ENCODE measurements at places on chromosomes 11 and 22.

- DNase-seq = no peak
Measured at GRCh38 chr22:22974795-22975580, 87.4 kb downstream of the IGLL5 start.

DNA sequence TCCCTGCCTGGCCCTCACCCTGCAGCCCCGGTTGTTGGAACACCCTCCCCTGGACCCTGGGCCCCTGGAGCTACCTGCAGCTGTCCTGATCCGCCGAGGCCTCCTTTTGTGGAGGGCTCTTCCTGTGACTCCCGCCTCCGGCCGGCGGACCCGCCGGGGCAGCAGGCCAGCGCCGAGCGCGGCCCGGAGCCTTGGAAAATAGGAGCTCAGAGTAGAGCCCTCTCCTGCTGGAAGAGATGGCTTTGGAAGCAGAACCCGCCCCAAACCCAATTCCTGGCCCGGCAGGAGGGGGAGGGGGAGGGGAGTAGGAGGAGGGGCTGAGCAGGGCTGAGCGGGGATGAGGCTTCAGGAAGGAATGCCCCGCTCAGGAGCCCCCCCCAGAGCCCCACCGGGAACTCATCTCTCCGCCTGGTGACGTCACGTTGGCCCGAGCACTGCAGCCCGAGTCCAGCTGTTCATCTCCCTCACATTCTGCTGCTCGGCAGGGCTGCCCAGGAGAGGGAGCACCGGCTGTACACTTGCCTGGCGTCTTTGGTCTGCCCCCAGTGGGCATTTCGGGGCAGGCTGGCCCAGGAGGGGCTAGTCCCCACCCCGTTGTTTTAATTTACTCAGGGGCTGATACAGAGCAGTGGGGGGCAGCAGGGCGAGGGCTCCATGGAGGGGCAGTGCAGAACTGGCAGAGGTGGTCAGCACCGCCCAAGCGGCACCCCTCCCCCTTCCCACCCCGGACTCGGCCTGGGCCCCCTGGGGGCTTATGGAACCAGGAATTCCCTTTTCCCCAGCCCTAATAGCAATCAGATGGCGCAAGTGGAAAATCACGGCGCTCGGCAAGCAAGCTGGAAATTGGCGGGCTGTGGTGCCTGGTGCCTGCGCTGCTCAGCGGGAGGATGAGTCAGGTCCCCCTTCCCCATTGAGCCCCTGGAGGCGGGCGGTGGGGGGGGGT is at the start of gene MRGPRF:
Gene MRGPRF (minus strand): TSS at position 238 of the 943 bp plus-strand sequence. CDS start 3,345 bp downstream, outside the sequence.
- peak; percentile 93 for DNase-seq

GRCh38 chr22:25205847-25206246 is 6.2 kb downstream of the CRYBB3 start:
- DNase-seq = no peak

DNA sequence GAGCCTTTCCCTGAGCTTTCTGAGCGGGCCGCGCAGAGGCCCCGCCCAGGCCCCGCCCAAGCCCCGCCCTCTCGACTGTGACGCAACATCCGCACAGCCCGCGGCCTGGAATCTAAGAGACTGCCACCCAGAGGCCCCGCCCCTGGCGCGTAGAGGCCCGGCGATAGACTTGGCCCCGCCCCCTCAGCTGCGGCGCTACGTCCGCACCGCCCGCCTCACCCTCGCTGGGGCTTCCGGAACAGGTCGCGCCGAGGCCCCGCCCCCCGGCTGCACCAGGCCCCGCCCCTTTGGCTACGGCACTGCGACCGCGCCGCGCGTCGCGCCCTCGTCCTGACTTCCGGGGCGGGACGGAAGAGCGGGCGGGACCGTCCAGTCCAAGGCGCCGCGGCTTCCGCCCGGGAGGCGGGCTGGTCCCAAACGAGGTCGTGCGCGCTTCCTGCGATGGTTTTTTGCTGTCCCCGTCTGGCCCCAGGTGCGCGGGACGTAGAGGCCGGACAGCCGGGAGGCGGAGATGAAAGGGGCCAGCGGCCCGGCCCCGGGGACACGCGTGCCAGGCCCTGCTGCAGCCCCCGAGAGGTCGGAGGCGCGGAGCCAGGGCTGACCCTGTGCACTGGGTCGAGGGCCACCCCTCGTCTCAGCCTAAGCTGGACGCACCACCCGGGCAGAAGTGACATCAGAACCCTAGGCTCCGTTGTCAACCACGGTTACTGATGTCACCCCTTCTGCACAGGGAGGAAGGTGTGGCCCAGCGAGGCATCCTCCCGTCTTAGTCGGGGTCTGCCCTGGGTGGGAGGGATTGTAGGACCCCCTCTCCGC is 59.0 kb upstream of the WNT7B start:
- DNase-seq = peak; percentile 99

DNA sequence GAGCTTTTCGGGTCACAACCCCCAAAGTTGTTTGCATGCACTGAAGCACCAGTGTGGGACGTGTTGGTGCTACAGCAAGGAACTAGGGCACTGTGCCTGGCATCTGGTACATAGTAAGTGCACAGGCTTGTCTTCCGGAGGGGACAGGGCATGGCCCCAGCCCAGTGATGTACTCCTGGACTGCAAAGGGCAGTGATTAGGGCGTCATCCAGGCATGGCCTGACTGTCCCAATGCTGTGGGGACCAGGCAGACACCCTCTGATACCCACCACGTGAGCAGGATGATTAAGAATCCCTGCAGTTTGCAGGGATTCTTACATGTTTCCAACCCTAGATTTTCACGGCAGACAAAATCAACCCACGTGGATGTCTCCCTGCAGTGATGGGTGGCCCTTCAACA is 50.0 kb upstream of the RFPL3 start:
- no peak for DNase-seq

DNA sequence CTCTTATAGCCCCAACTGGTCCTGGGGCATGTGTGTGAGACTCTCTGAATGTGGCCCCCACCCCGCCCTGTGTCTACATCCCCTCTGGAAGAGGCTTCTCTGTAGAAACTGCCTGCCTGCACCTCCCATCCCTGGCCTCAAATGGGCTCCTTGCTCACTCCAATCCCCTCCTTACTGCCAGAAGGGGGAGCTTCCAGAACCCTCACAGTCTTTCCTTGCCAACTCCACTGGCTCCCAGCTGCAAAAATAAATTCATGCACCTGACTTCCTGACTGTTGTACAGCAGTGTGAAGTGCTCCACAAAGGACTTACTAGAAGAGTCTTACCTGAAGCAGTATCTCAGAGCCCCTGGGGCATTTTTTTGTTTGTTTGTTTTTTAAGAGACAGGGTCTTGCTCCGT is 15.2 kb upstream of the SERPIND1 start:
- no peak for DNase-seq

DNA sequence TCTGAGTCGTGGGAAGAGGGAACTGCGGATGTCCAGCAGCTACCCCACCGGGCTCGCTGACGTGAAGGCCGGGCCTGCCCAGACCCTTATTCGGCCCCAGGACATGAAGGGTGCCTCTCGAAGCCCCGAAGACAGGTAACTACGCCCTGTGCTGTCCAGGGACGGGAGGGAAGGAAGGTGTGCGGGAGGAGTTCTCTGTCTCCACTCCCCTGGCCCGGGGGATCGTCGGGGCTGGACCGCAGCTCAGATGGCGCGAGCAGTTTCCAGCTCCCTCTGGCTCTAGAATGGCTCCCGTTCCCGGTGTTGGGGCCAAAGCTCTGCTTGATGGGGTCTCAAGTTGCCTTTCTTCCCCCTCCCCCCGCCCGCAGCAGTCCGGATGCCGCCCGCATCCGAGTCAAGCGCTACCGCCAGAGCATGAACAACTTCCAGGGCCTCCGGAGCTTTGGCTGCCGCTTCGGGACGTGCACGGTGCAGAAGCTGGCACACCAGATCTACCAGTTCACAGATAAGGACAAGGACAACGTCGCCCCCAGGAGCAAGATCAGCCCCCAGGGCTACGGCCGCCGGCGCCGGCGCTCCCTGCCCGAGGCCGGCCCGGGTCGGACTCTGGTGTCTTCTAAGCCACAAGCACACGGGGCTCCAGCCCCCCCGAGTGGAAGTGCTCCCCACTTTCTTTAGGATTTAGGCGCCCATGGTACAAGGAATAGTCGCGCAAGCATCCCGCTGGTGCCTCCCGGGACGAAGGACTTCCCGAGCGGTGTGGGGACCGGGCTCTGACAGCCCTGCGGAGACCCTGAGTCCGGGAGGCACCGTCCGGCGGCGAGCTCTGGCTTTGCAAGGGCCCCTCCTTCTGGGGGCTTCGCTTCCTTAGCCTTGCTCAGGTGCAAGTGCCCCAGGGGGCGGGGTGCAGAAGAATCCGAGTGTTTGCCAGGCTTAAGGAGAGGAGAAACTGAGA is 1.4 kb downstream of the ADM start:
- DNase-seq = peak; percentile 49

DNA sequence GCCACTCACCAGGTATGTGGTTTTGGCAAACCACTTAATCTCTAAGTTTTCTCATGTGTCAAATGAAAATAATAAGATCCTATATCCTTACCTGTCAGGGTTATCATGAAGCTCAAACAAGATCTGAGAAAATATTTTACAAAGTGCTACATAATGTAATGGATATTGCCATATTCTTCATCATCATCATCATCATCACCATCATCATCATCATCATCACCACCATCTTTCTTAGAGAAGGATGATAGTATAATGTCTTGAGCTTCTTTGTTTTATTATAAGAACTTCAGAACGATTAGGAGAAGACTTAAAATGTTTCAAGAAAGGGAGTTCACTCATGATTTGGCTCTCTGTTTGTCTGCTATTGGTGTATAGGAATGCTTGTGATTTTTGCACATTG is 72.5 kb upstream of the UCP3 start:
- no peak for DNase-seq

DNA sequence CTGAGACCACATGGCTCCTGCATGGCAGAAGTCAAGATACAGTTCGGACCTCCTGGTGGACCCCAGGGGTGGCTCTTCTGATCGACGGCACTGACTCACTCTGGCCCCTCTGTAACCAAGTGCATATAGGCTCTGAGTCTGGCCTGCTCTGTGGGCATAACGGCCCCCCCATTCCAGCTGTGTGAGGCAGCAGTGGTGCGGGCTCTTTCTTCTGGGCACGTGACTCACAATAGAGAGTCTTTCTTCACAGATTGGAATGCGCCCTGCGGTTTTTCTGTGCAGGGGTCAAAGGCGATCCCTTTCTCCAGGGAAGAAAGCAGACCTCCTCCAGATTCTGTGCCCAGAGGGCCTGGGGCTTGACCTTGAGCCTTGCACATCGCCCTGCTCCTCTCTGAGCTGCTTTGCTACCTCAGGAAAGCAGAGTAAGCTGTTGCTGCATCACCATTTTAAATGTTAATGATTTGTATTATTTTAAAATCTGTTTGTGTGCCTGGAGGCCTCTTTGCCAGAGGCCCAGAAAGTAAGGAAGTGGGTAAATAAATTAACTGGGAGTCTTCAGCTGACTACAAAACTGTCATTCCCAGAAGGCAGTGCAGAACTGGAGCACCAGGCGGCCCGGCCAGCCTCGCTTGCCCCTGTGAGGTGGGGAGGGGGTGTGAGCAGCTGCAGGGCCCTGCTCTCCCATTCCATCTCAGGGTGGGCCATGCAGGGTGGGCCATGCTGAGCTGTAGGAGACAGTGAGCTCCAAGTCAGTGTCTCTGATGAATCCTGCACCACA is 199.0 kb downstream of the GRIK4 start:
- peak; percentile 93 for DNase-seq

DNA sequence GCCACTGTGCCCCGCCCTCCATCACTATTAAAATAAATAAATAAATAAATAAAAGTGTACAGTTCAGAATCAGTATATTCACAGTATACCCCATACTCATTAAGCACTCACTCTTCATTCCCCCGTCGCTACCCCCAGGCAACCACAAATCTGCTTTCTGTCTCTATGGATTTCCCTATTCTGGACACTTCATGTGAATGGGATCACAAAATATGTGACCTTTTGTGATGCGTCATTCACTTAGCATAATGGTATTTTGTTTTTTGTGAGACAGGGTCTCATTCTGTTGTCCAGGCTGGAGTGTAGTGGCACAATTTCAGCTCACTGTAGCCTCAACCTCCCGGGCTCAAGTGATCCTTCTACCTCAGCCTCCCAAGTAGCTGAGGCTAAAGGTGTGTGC is 52.8 kb downstream of the RBX1 start:
- DNase-seq = no peak

DNA sequence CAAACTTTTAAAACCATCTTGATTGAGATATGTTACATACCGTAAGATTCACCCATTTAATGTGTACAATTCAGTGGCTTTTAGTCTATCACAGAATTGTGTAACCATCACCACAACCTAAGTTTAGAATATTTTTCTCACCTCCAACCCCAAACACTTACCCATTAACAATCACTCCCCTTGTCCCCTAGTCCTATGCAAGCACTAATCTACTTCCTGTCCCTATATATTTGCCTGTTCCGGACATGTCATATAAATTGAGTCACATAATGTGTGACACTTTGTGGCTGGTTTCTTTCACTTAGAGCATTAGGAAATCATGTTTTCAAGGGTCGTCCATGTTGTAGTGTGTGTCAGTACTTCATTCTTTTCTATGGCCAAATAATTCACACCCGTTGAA is 38.8 kb downstream of the RASSF10 start:
- DNase-seq = no peak

- no peak for DNase-seq
Measured at GRCh38 chr11:11641581-11641980, 19.8 kb upstream of the GALNT18 start.

GRCh38 chr11:1743585-1744136 is 6.7 kb downstream of the IFITM10 start:
- DNase-seq = no peak

DNA sequence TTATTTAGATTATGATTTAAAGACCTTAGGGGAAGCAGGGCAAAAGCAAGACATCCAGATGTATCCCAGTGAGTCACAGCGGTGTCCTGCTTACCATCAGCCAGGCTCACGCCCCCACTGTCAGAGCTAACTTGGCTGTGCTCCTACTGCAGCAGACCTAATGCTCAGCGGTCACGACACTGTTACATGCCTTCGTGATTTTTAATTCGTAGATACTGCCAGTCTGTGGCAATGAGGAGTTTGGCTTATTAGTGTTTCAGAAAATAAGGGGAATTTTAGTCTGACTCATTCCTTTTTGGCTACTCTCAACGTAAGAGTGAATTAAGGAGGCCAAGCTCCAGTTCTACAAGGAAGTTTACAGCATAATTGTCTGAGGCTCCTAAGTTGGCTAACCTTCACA is 22.7 kb downstream of the EFCAB6 start:
- peak; percentile 90 for DNase-seq

GRCh38 chr11:110645253-110645652 is 67.0 kb downstream of the ARHGAP20 start:
- DNase-seq = no peak

- DNase-seq = no peak
Measured at GRCh38 chr11:60504219-60504905, 10.8 kb upstream of the MS4A13 start.
